Mammary epithelial cell (primary cell): ENCODE measurements at places on chromosomes 3 and 15. TPM values are rescaled to one million over a fixed set of nuclear protein-coding genes. Genes with fewer than 3 reads are reported as not detected.

- peak; percentile 40 for DNase-seq
Measured at GRCh38 chr3:9951962-9952805, at the start of gene PRRT3. Gene PRRT3 (minus strand): TSS chr3:9952408. CDS start chr3:9950115, 2,293 bp downstream.

- DNase-seq, result no peak
Measured at GRCh38 chr15:52232327-52232726, 41.1 kb upstream of the GNB5 start.

- no peak for DNase-seq
Measured at GRCh38 chr15:50229336-50229735, 36.2 kb downstream of the HDC start.

DNA sequence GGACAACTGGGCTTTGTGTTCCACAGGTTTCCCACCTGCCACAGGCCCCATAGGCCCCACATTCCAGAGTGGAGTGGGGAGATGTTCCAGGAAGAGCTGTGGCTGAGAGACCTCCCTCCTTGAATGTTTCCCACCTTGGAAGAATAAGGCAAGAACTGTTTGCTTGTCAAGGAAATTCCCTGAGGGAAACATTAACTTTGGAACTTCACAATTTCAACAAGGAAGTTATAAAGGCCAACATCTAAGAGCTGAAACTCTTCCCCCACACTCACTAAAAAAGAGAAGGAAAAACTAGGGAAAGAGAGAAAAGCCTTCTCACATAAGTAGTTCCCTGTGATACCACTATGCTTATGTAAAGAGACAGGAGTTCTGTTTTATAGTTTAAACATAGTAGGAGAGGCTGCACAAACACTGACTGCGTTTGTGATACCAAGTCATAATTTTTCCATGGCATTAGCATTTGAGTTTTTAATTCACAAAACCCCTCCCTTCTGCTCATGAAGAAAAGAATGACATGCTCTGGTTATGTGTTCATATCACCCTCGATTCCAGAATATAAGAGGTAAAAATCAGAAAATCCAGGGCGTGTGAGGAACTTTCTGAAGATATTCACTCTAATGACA lies 39.8 kb upstream of the SPRED1 start:
- DNase-seq, result no peak

DNA sequence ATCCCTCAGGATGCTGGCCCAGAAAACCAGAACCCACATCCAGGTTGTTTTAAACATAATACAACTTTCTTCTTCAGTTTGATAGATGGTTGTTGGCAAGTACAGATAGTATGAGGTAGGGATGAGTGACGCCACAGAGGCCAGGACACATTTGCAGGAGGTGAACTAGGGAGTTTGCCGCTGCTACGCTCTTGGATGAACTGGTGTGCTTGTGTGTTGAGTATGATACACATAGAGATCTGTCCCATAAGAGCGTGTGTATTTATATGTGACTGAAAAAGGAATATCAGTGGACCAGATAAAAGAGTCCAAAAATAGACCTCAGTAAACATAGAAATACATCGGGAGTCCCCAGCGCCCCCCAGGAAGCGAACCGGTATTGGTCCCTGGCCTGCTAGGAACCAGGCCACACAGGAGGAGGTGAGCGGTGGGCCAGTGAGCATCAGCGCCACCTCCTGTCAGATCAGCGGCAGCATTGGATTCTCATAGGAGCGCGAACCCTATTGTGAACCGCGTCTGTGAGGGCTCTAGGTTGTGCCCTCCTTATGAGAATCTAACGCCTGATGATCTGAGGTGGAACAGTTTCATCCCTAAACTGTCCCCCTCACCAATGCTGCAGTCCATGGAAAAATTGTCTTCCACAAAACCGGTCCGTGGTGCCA lies 98.1 kb downstream of the LRRK1 start:
- no peak for DNase-seq

- no peak for DNase-seq
Measured at GRCh38 chr3:23811919-23812318, 6.2 kb downstream of the UBE2E1 start.

DNA sequence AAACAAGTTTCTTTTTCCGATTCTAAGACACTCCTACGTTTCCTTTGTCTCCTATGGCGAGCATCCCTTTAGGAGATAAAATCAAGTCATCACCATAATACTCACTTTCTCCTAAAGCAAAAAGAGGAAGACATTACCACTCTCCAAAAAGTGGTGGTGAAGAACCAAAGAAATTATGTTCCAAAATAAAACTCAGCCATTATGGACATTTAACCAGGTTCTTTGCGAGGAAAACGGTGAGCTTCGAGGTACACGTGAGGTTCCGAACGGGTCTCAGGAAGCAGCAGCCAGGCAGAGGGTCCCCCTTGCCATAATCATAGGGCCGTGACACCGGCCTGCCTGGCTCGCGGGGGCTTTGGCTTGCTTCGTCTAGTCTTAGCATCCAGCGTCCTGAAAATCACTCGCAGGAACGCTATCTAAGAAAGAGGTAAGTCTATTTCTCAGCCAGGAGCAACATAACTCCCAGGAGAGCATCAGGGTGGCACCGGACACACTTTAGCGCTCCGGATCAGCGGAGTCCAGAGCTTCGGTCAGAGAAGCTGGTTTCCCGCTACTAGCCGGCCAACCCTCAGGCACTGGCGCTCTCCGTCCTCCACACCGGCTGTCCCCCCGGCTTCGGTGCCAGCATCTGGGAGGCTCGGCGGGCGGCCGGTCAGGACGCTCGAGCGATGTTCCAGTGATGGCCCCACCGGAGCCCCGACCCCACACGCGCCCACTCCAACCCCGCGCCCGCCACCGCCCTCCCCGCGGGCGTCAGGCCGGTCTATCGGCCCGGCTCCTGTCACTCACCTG lies 581 bp downstream of the IP6K1 start:
- DNase-seq, result peak; percentile 44

DNA sequence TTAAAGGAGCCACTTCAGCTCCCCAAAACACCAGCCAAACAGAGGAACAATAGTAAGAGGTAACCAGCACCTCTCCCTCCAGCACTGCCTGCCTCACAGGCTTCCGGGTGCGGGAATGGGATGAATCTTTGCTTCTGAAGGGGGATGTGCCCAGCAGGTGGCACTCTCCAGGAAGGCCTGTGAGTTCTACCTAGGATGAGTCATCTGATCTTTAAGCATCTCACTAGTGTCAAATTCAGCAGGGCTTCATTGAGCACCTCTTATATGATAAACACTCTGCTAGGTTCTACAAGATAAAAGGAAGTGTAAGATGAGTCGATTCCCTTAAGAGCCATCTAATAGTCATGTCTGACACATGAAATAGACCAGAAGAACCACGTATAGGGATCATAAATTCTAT lies 237.4 kb upstream of the UMPS start:
- DNase-seq, result peak; percentile 68

DNA sequence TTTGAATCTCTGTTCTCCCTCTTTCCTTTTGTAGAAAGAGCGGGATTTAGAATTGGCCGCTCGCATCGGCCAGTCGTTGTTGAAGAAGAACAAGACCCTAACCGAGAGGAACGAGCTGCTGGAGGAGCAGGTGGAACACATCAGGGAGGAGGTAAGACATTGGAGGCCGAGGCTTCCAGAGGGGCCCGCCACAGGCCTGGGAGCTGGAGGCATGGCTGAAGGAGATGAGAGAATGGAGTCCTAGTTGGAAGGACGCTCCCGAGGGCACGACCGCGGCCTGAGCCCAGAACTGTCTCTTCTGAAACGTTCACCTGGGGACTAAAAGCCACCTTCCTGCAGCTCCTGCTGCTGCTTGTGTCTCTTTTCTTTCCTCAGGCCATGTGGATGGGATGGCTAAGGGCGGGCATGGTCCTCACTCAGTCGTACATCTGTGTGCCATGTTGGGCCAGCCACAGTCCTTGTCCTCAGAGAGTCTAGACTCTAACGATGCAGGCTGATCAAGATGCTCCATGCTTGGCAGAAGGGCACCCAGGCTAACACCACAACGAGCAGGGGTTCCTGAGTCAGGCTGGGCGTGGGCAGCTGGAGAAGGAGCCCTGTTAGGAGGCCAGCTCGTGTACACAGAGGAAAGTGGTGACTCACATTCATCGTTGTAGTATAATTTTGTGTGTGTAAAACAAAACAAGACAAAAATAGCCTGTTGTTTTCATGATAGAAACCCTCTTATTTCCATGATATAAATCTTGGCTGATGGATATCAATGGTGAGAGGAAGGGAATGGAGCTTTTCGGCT lies 81.1 kb downstream of the CCK start:
- DNase-seq, result peak; percentile 85

Gene SLCO2A1
- 0.32 and 0.38 TPM in 2 replicates for total RNA-seq

- DNase-seq, result peak; percentile 52
Measured at GRCh38 chr15:77944002-77944867, 133.3 kb downstream of the TBC1D2B start.

Gene GOLGA6L26
- not detected for total RNA-seq

DNA sequence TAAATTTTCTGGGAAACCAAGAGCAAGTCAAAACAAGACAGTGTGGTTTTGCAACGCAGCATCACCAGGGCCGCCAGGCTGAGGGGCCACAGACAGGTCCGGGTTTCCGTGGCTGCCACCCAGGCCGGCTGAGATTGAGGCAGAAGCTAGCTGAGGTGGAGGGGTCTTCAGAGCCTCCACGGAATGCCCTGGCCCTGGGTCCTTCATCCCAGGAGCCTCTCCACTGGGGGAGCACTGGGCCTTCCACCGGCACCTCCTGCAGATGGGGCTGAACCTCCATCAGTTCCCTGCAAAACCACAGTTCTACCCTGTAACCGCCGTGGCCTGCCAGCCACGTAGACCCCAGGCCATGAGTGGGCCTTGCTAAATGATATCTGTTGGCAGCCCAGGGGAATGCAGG lies 152.7 kb downstream of the CHSY1 start:
- DNase-seq, result no peak

GRCh38 chr15:86042226-86042625 lies 37.4 kb upstream of the AGBL1 start:
- no peak for DNase-seq

- DNase-seq, result no peak
Measured at GRCh38 chr3:21989341-21990042, 238.5 kb upstream of the ZNF385D start.

Gene SLC12A8
- total RNA-seq, result 24.8 TPM

- no peak for DNase-seq
Measured at GRCh38 chr3:151165226-151165625, 37.8 kb downstream of the GPR171 start.

GRCh38 chr15:35320158-35320780 lies 225.7 kb downstream of the DPH6 start:
- DNase-seq, result no peak

DNA sequence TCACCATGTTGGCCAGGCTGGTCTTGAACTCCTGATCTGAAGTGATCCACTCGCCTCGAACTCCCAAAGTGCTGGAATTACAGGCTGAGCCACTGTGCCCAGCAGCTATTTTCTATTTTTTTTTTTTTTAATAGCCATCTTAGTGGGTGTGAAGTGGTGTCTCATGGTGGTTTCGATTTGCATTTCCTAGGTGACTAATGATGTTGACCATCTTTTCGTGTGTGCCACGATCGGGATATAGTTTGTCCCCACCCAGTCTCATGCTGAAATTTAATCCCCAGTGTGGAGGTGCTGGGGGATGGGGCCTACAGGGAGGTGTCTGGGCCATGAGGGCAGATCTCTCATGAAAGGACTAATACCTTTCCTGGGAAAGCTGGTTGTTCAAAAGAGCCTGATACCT lies 41.8 kb upstream of the MUC13 start:
- no peak for DNase-seq

Gene SLC25A20
- 9.2 and 11.3 TPM in 2 replicates for total RNA-seq

DNA sequence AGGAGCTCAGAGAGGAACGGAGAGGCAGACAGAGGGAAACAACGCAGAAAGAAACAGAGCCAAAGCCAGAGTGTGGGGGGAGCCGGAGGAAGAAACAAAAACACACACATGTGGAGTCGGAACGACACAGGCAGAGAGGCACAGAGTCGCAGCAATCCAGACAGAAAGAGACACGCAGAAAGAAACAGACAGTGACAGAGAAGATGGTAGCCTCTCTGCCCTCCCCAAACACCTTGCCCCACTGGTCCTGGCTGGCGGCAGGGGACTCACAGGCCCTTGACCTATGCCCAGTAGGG lies 1.7 kb downstream of the NCKIPSD start:
- DNase-seq, result no peak

Gene CILP
- total RNA-seq, result not detected in 2 replicates

GRCh38 chr3:127174284-127174683 lies 18.6 kb upstream of the PRR23E start:
- no peak for DNase-seq

- peak; percentile 12 for DNase-seq
Measured at GRCh38 chr3:148796799-148797198, 30.8 kb upstream of the CPB1 start.

DNA sequence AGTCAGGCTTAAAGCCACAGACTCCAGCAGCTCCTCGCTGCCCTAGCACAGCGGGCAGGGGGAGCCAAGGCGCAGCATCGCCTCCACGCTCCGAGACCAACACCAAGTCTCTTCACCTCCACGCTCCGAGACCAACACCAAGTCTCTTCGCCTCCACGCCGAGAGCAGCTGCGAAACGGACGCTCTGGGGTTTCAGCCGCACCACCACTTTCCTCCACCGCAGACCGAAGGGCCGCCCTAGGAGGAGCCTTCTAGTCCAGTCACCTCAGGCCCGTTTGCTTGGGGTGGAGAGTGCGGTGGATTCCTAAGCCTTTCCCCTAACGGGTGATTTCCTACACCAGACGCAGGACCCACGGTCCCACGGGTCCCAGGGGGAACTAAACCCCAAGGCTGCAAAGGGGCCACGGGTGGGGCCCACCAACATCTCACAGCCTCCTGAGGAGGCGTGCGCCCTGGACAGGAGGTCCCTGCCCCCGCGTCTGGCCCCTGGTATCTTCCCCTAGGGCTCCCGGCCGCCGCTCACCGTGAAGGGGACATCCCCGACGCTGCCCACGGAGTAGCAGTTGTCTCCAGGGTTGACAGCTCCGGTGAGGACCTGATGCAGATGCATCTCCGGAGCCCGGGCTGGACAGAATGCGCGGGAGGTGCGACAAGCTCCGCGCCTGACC lies 501 bp downstream of the DMXL2 start:
- DNase-seq, result peak; percentile 68

DNA sequence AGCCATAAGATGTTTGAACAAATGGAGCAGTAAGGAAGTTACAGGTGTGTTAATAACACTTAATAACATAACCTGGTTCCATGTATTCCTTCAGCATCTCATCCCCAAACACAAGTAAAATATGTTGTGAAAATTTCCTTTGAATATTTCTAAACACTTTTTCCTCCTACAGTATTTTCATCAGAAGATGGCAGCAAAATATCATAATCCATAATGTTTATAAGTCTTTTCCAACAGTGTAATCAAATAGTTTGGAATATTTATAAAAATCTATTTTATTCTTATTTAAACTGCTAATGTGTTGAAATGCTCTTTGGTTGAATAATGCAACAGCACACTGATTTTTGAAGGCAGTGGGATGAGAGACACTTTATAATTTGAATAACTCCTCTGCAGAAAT lies 1020.5 kb downstream of the OTOL1 start:
- DNase-seq, result no peak

DNA sequence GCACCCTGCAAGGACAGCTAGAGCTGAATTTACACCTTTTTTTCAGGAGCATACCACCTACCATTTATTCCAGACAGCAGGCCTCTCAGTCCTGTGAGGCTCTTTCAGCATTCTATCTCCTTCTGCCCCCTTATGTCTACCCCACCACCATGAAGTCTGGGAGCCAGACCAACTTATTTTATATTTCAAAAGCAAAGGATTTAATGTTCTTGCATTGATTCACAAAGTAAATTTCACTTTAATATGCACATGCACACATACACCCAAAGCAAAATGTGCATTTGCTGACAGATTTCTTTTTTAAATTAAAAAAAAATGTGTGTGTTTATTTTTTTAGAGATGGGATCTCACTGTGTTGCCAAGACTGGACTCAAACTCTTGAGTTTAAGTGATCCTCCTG lies 264.2 kb upstream of the LRRC3B start:
- DNase-seq, result no peak

Gene IL17RE
- total RNA-seq, result 2.8 and 10.6 TPM in 2 replicates

Gene ISLR2
- total RNA-seq, result not detected in 2 replicates
